Subcutaneous preadipocyte (primary cell): ENCODE measurements at places on chromosomes 7 and 10. TPM values are rescaled to one million over a fixed set of nuclear protein-coding genes. Genes with fewer than 3 reads are reported as not detected.

Gene FRMPD2
- under 0.01 TPM in 1 of 2 replicates, not detected in the other for total RNA-seq

Gene KCND2
- total RNA-seq = 5.1 and 14.0 TPM in 2 replicates

Gene IL6
- total RNA-seq = 1.1 and 1.2 TPM in 2 replicates

Gene SPDYE9
- total RNA-seq = not detected in 2 replicates

Gene GPR26
- not detected in 2 replicates for total RNA-seq

Gene BAMBI
- total RNA-seq = 0.37 and 1.2 TPM in 2 replicates

Gene LLCFC1
- not detected in 2 replicates for total RNA-seq

Gene EBLN1
- not detected in 2 replicates for total RNA-seq

Gene HOXA7
- 2.2 and 2.7 TPM in 2 replicates for total RNA-seq

Gene ANKMY2
- total RNA-seq = 12.5 and 17.6 TPM in 2 replicates

Gene CLDN4
- total RNA-seq = 2.6 and 4.7 TPM in 2 replicates

Gene NXPH1
- not detected in 2 replicates for total RNA-seq

Gene PODXL
- 0.73 and 14.7 TPM in 2 replicates for total RNA-seq

Gene GNGT1
- total RNA-seq = not detected in 2 replicates

Gene CRYGN
- under 0.01 and 0.37 TPM in 2 replicates for total RNA-seq

Gene SLC29A4
- 0.59 and 0.73 TPM in 2 replicates for total RNA-seq

Gene C10orf53
- not detected in 2 replicates for total RNA-seq

Gene RET
- total RNA-seq = under 0.01 and 0.37 TPM in 2 replicates

Gene HECW1
- 3.7 and 3.9 TPM in 2 replicates for total RNA-seq

Gene GIMAP2
- 1.4 and 1.5 TPM in 2 replicates for total RNA-seq

Gene SNX10
- 0.20 and 2.2 TPM in 2 replicates for total RNA-seq

Gene TFR2
- total RNA-seq = under 0.01 and 0.20 TPM in 2 replicates

Gene BMPR1A
- 37.8 and 48.9 TPM in 2 replicates for total RNA-seq
